ENCODE measurements at places on chromosomes 4 and X. TPM values are rescaled to one million over a fixed set of nuclear protein-coding genes. Genes with fewer than 3 reads are reported as not detected.

Gene TMPRSS11F
- not detected for total RNA-seq

Gene NR0B1
- not detected for total RNA-seq

DNA sequence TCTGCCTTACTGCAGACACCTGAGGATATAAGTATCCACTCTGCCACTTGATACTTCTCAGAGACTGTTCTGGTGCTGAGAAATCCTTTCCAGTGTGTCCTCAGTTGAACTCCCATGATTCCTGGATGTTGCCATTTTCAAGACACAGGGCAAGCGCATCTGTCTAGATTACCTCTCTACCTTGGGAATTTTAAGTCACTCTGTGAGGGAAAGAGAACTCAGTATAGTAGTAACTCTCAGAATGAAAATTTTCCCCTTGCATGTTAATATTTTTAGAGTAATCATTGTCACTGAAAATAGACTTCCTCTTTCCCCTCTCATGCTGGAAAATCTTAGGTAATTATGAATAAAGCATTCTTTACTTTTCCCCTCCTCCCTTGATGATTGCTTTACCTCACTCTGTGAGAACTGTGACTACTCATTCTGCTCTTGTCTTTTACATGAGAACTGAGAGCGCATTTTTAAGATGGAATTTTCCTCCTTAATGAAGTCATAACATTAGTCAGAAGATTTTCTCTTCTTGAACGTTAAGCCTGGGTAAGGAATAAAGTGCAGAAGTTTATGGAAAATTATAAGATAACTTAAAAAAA, 45.0 kb downstream of the TET2 start:
- peak; percentile 35 for DNase-seq

DNA sequence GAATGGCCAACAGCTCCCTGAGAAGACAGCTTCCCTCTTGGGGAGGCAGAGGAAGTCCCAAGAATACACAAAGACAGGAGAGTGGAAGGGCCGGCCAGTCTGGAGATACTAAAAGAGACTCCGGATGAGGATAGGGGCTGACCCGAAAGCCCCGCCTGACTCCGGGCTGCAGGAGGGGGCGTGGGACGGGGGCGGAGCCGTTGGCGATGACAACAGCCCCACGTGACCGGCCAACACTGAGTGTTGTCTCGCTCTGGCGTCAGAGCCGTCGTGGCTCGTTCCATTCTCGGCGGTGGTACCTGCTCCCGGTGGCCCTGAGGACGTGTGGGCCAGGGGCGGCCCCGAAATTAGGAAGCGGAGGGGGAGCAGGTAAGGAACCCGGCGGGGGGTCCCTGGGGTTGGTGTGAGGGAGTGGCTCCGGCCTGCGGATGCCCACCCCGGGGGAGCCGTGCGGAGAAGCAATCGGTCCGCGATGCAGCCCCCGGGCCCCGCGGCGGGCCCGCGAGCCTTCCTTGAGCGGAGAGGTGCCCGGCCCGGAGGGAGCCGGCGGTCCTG, at the start of gene BEX4:
Gene BEX4, plus strand, starts transcription at position 239 of the 555 bp plus-strand sequence. CDS start 1,046 bp downstream, outside the sequence.
- DNase-seq = peak; percentile 70

GRCh38 chr4:74045772-74046171, 7.3 kb upstream of the CXCL3 start:
- DNase-seq = no peak

DNA sequence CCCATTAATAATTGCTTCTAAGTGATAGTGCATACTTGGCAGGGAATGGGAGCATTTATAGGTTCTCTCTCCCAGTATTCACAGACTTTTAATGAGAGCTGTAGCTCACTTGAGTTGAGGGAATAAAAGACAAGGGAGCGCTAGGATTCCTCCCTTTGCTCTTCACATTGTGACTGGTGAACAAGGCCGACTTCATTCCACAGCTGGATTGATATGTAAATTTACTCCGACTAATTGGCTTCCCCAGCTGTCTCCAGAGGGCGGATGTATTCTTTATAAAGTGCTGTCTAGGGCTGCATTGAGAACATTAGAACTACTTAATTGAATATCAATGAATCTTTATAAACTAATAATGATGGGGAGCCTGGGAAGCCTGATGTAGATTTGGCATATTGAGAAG, 63.4 kb downstream of the GPR50 start:
- DNase-seq = no peak

Gene TRAM1L1
- 0.66 TPM for total RNA-seq

- DNase-seq = peak; percentile 59
These were observed 118.5 kb downstream of the TLL1 start for GRCh38 chr4:165991325-165992180.

DNA sequence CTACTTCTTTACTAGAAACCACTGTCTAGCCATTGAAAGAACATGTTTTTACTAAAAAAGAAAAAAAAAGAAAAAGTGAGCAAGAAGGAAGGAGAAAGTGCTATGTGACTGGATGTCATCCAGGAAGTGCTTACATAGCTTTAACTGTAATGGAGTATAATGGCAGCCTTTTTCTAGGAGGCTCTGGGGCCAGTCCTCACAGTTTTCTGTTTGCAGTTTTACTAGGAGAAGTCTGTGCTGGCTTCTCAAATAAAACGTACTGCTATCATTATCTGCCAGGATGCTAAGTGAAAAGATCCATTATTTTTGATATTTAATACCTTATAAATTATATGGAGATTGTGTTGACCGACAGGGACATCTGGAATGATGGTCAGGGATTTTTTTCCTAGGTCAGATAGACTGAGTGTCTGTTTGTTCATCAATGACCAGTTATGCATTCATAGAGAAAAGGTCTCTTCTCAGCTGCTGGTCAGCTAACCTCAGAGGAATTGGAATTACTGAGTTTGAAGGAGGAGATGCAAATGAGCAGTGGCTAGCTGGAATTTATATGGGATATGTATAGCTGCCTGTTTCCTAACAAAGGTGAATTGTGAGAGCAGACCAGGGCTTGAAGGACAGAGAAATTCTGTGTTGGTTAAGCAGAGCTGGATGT, 21.7 kb downstream of the LPAR4 start:
- no peak for DNase-seq

Gene ZXDA
- total RNA-seq = 6.8 TPM

Gene DAPP1
- total RNA-seq = 0.76 TPM

DNA sequence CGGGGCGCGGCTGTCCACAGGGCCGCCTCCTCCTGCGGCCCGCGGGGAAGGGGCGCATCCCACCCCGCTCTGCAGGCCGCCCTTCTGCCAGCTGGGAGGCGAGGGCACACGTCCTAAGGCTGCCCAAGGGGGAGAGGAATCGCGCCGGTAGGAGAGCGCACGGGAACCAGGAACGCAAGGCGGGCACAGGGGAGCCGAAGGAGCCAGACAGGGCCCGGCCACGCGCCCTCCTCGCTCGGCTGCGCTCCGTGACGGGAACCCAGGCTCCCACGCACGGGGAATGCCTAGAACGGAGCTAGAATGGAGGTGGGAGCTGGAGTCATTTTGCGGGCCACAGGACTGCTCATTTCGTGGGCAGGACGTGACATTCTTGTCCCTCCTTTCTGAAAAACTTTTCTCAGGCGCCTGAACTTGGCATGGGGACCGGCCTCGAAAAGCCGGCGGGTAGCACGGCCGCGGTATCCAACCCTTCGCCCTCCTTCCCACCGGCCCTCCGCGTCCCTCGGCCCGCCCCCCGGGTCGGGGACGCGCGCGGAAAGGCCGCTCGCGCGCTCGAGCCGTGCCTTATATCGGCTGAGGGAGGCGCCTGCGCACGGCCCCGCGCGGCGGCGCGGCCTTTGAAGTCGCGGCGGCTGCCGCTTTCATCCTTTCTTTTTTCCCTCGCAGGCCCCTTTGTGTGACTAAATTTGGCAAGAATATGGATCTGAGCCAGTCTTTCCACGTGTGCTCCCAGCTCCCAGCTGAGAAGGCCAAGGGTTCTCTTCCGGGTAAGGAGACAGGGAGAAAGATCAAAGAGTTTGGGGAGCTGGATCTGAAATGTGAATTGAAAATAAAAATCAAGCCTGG, 4.2 kb upstream of the LEF1 start:
- peak; percentile 77 for DNase-seq

GRCh38 chrX:18649498-18649951, 22.4 kb downstream of the RS1 start:
- DNase-seq = no peak

Gene SMIM10L2A
- total RNA-seq = 0.07 TPM

Gene IGSF1
- total RNA-seq = 0.89 TPM

Gene RTL9
- total RNA-seq = 0.02 TPM

GRCh38 chr4:80781431-80781830, 249.1 kb upstream of the BMP3 start:
- DNase-seq = no peak

DNA sequence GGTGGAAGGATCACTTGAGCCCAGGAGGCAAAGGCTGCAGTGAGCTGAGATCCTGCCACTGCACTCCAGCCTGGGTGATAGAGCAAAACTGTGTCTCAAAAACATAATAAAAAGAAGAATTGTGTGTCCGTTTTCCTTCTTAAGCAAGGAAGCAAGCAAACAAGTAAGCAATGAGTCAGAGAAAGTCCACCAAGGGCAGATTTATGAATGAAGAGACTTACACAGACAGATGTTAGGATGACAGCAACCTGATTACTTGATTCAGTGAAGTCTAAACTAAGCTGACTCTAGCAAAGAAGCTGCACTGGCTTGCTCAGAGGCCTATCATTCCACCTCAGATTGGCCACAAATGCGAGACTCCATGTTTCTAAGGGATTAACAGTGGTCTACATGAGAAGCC, 34.1 kb upstream of the SCML1 start:
- DNase-seq = peak; percentile 69

Gene NAP1L3
- total RNA-seq = 0.69 TPM

Gene IKBKG
- total RNA-seq = 70.5 TPM

- DNase-seq = no peak
These were observed 12.7 kb upstream of the CXCL8 start for GRCh38 chr4:73727685-73728084.

GRCh38 chr4:56118845-56119244, 170.1 kb downstream of the CEP135 start:
- no peak for DNase-seq

DNA sequence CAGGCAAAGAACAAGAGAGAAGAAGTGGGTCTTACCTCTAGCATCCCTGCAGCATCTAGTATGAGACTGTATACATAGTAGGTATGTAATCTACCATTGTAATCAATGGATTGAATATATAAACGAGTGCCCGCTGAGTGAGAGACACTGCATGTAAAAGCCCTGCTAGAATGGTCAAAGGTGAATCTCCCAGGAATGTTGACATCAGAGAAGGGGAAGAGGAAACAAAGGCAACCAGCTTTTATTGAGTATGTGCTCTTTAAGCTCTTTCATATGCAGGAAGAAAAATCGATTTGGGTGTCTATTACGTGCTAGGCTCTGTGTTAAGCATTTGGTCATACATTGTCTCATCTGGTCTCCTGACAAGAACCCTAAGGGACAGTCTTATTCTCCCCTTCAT, 91.9 kb upstream of the KLHL13 start:
- DNase-seq = no peak

GRCh38 chr4:73127839-73128453, 58.4 kb upstream of the COX18 start:
- peak; percentile 1 for DNase-seq

DNA sequence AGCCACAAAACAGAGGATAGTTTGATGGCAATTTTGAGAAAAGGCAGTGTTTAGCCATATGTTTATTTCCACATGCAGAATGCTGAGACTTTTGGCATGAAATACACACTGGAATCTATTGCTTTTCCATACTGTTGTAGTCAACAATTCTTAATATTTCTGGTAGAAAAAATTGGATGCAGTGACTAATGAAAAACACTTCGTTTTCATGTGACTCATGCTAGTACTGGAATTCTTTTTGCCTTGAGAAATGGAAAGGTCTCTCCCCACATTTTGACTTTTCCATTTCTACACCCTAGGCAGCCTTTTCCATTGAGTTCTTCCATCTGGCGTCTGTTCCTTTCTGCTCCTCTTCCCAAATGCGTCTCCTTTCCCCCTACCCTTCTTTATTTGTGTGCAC, 425.2 kb upstream of the FTHL17 start:
- peak; percentile 36 for DNase-seq

GRCh38 chrX:38175139-38175538, 45.5 kb downstream of the SRPX start:
- DNase-seq = peak; percentile 63

DNA sequence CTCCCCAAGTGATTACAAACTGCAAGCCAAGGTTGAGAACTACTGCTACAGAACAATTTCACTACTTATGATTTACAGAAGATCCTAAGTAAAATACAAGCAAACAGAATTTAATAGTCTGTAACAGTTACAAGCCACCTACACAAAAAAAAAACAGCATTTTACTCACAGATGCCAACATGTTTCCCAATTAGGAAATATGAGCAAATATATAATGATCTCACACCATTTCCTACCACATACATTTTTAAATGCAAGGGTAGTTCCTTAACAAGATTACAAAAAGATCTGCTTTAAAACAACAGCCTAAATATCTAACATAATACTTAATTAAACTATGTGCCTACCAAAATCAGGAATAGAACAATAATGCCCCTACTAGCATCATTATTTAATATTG, 63.4 kb downstream of the EFHC2 start:
- no peak for DNase-seq

DNA sequence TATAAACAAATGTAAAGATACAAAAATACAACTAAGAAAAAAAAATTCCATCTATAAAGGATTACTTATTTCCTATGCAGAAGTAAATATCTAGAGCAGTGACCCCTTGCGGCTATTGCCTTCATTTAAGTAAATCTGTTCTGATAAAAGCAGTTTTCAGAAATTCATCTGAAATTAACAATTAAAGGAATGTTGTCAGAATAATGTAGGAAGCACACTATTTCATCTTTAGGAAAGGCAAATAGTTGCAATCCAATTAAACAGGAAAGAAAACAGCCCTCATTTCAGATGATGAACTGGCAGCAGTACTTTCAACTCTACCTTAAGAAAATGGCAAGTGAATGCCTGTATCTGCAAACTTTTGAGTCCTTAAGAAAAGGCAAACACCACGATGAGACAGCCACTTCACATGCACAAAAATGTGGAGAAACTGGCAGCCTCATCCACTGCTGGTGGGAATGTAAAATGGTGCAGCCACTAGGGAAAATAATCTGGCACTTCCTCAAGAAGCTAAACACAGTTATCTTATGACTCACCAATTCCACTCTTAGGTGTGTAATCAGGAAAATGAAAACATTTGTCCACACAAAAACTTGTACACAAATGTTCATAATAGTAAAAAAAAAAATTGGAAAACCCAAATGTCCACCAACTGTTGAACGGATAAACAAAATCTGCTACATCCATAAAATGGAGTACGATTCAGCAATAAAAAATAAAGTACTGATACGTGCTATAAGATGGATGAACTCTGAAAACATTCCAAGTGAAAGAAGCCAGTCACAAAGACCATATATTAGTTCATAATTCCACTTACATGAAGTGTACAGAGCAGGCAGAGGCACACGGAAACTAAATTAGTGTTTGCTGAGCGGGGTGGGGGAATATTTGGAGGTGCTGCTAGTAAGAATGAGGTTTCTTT, 2.0 kb upstream of the THAP9 start:
- peak; percentile 83 for DNase-seq

GRCh38 chrX:54530357-54530900, 410 bp downstream of the GNL3L start:
- DNase-seq = peak; percentile 2

DNA sequence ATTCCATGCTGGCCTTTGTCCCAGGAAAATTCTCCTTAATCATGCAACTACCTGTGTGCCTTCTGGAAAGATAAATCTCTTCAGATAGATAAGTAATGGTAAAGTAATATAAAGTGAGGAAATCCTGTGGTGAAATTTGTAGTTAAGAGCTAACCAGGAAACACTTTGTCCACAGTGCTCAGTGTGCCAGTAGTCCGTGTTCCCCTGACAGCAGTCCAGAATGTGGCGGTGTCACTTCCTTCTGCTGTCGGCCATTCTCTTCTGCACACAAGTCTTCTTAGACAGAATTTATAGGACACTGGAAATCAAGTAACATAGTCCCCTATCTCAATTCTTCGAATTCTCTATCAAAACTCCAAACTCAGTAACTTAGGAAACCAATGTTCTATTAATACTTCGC, 5.7 kb upstream of the CXXC4 start:
- no peak for DNase-seq

Gene TIGD4
- total RNA-seq = not detected

Gene APLN
- 2.1 TPM for total RNA-seq
